NCI-H1694 treated with DMSO at 0.1 percent for 48 hours (cell line): ENCODE measurements at places on chromosomes 4 and X.

DNA sequence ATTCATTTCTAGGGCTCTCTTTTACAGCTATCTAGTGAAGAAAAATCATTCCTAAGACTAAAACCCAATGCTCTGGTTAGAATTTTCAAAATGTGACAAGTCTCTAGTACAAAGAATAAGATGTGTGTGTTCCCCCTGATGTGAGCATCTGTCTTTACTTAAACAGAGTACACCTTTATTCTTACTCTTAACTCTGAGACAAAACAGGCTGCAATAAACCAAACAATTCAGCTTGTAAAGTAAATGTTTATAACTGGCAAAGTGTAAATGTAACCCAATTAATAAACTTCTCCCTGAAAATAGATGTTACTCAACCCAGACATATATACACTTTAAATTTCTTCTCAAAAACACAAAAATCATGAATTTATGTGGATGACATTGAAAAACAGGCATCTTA lies 51.6 kb downstream of the PTCHD1 start:
- DNase-seq: no peak

DNA sequence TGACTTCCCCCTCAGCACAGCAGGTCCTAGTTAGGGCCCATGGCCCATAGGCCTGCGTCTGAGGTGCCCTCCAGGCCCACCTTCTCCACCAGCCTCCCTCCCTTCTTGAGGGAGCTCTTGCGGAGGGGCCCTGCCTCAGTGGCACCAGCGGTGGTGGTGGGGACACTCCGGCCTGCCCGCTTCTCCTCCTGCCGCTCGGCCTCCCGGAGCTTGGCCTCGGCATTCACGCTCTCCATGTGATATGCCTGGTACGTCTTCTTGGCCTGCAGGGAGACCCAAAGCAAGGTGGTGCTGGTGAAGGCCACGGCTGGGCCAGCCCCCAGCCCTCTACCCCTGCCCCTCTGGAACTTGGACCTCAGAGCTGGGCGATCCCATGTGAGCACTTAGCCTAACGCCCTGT lies 5.5 kb downstream of the ARHGAP4 start:
- DNase-seq: no peak

GRCh38 chr4:39125600-39125985 lies 56.7 kb upstream of the WDR19 start:
- no peak for DNase-seq

DNA sequence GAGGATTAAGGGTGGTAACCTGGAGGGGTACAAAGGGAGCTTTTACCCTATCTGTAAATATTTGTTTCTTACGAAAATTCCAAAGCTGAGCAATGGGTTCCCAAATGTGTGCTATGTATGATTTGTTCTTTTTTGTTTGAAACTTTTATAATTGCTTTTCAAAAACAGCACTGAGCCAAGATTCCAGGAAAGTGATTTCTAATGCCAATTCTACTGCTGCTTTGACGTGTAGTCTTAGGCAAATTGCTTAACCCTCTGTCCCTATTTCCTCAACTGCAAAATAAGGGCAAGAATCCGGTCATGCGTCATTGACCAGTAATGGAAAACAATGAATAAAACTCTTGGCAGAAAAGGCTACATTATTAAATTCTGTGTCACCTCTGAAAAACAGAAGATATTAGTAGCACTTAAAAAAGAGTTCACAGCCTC lies 454.7 kb downstream of the IL15 start:
- no peak for DNase-seq

GRCh38 chr4:48329193-48329592 lies 12.1 kb upstream of the SLAIN2 start:
- DNase-seq: no peak

DNA sequence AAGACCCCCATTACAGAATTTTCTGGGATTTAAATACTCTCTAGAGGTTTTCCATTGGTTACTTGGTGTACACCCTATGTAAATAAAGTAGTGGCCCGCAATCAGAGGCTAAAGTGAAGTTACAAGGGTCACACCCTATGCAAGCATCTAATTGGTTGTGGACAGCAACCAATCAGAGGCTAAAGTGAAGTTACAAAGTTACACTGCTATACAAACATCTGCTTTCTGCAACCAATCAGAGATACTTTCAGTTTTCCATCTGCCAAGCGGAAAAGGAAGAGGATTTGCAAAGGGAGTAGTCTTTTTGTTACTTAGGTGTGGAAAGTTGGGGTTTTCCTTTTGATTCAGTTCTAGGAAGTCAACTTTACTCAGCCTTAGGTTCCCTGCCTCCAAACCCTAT lies 2.0 kb upstream of the ATRX start:
- DNase-seq: no peak

- DNase-seq: no peak
These were observed 4.0 kb downstream of the FAM114A1 start for GRCh38 chr4:38871593-38871992.

DNA sequence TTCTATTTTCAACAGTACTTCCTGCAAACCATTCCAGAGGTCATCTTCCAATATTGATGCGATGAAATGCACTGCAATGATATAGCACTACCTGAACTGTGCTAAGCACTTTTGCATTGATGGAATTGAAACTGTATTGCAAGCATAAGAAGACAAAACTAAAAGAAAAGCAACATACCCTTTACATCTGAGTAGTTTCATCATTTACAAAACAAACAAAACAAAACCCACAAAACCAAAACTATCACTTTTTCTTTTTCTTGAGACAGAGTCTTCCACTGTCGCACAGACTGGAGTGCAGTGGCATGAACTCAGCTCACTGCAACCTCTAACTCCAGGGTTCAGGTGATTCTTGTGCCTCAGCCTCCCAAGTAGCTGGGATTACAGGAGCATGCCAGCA lies 120.1 kb upstream of the NAP1L5 start:
- no peak for DNase-seq
